ENCODE measurements at places on chromosomes 5 and 9.

GRCh38 chr5:172760959-172761358 is 10.0 kb downstream of the DUSP1 start:
- DNase-seq = no peak

DNA sequence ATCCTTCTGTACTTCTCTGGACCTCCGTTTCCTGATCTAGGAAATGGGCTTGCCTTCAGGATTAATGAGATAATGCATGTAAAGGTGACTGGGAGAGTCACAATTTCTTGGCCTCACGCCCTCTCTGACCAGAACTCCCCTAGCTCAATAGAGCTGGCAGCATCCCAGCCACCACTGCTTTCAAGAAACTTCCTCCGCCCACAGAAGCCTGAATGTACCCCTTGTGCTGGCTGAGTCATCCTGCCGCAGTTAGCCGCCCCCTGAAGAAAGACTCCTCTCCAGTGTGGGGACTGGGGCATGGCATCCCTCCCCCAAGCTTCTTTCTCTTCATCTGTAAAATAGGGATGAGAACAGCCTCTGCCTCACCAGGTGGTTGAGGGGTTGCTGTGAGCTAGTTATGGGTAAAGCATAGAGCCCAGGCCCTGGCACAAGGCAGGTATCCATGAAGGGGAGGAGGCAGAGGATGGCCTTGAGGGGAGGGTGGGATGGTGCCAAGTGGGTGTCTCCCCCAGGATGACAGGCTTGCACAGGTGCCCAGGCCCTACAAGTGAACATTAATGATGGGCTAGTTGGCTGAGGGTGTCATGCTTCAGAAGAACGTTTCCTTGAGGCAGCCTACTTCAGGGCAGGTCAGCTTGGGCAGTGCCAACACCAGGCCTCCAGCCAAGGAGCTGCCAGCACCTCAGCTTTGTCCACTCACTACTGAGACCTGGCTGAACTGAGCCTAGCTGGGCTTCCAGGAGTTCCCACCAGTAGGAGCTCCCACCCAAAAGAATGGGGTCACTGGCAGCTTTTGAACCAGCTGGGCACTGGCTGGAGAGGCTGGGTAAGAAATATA is 3.4 kb downstream of the PDLIM4 start:
- no peak for DNase-seq

GRCh38 chr5:150559701-150560100 is 51.8 kb downstream of the NDST1 start:
- DNase-seq = no peak

- no peak for DNase-seq
These were observed 10.2 kb downstream of the BTNL8 start for GRCh38 chr5:180908998-180909731.

- no peak for DNase-seq
These were observed 21.8 kb upstream of the BARX1 start for GRCh38 chr9:93976973-93977372.

DNA sequence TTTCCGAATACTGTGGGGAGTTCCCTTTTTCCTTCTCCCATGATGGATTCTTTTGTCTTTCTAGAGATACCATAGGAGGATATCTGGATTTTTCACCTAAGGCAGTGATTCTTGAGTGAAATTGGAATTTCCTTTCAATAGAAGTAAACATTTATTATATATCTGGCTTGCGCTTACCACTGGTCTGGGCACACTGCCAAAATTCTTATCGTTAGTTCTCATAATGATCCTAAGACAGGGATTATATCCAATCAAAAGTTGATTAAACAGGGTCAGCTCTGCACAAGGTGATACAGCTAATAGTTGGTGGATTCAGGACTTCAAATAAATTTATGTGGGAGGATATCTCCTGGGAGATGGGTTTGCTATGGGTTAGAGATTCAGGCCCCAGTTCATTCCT is 9.6 kb downstream of the TLE4 start:
- DNase-seq = no peak

- no peak for DNase-seq
These were observed 41.7 kb downstream of the EBF1 start for GRCh38 chr5:159057996-159058395.

DNA sequence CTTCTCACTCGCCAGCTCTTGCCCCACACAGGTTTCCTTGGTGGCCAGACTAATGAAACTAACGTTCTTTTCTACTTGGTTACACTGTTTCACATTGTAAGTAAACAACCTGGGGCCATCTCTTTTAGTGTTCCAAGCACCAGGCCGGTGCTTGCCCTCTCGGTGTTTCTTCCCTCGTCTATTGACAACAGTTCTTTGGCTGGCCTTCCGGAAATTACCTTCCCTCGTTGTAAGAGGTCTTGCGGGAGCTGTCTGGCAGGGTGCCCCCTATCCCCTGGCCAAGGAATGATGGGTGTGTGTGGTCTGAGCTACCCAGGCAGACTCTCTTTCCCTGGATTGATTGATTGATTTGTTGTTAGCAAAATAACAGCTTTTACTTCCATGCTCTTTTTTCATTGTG is 918 bp upstream of the MYMK start:
- DNase-seq = no peak
